ENCODE measurements at places on chromosomes 7 and 10.
A peak's percentile ranks its signal among the peaks of the same experiment; 100 is the strongest.

DNA sequence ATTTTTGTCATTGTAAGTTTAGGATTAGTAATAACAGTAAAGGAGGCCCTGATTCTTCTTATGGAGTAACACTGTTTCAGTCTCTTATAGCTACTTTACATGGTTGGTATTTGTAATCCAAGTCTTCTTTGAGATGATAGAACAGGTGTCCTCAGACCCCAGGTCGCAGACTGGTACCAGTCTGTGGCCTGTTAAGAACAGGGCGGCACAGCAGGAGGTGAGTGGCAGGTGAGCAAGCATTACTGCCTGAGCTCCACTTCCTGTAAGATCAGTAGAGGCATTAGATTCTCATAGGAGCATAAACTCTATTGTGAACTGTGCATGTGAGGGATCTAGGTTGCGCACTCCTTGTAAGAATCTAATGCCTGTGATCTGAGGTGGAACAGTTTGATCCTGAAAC lies 77.3 kb downstream of the STK31 start:
- no peaks in the 10 kb centered on the region for H3K4me1 ChIP-seq
- no peak for DNase-seq
- no peak overlapping the region for H3K4me3 ChIP-seq
- no peaks in the 10 kb centered on the region for H3K27me3 ChIP-seq

DNA sequence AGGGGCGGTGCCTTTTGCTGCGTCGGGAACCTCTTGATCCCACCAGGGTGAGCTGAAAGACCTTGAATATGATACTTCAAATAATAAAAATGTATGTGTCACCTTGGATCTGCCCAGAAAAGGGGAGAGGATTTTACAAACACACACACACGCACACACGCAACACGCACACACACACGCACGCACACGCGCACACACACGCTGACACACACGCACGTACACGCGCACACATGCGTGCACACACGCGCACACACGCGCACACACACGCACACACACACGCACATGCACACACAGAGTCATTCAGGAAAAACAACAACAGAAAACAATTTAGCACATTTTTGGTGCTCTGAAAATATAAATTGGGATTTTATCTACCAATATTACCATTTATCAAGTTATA lies 379.5 kb downstream of the PAXIP1 start:
- H3K4me1 ChIP-seq: no peaks in the 10 kb centered on the region
- no peaks in the 10 kb centered on the region for H3K36me3 ChIP-seq
- no peak overlapping the region for H3K4me3 ChIP-seq
- no peaks in the 10 kb centered on the region for H3K27me3 ChIP-seq
- H3K27ac ChIP-seq: no peak overlapping the region
- no peak for DNase-seq

DNA sequence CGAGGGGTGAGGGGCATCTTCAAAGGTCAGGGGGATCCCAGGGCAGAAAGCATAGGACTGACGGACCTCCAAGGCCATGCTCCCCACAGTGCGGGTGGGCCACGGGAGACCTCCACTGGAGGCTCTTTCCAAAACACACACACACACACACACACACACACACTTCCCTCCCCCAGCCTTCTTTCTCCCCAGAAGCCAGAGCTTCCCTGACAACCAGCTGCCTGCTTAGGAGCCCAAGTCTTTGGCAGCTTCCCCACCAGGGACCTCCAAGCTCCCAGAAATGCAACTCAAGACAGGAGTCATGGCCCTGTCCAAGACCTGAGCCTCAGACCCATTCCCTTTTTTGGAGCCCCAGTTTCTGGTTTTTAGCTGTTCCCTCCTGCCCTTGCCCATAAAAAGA lies 710 bp upstream of the C10orf105 start:
- no peak overlapping the region for H3K4me3 ChIP-seq
- DNase-seq: no peak

DNA sequence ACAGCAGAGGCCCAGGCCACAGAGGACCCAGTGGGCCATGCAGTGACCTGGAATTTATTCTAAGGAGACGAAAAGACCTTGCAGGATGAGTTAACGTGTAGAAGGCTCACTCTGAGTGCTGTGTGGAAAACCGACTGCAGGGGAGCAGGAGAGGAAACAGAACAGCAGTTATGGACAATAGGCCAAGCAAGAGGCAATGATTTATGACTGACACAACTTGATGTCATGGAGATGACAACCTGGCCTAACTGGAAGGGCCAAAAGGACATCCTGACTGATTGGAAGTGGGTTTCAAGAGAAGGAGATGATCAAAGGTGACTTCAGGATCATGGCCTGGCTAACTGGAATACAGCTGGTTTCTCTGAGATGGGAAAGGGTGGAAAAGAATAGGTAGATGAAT lies 70.2 kb upstream of the RAPGEF5 start:
- no peak overlapping the region for H3K4me3 ChIP-seq
- H3K4me1 ChIP-seq: no peaks in the 10 kb centered on the region
- no peaks in the 10 kb centered on the region for H3K36me3 ChIP-seq
- H3K27ac ChIP-seq: no peak overlapping the region
- H3K27me3 ChIP-seq: peaks cover 2% of the 10 kb centered on the region

DNA sequence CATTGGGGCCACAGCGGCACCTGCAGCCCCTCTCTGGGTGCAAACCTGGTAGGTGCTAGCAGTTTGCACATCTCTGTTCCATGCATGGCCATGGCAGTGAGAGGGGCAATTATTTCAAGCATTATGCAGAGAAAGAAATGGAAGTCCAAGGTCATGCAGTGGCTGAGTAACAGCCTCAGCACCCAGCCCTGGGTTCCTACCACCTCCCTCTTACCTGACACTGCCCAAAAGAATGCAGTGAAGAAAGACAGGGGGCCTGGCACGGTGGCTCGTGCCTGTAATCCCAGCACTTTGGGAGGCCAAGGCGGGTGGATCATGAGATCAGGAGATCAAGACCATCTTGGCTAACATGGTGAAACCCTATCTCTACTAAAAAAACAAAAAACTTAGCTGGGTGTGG lies 4.9 kb upstream of the CHST12 start:
- H3K4me3 ChIP-seq: no peak overlapping the region
- peak overlapping the region; percentile 53 for H3K27ac ChIP-seq
- no peak for DNase-seq
- peaks cover 5% of the 10 kb centered on the region for H3K27me3 ChIP-seq

GRCh38 chr10:124417895-124418725 lies 613 bp downstream of the OAT start:
- peak overlapping the region; percentile 39 for H3K27ac ChIP-seq
- peaks cover 11% of the 10 kb centered on the region for H3K4me1 ChIP-seq
- H3K27me3 ChIP-seq: peaks cover 10% of the 10 kb centered on the region
- peak overlapping the region; percentile 76 for H3K4me3 ChIP-seq
- DNase-seq: peak; percentile 61

- DNase-seq: no peak
- peak overlapping the region; percentile 81 for H3K27ac ChIP-seq
- no peak overlapping the region for H3K4me3 ChIP-seq
- H3K4me1 ChIP-seq: peaks cover 41% of the 10 kb centered on the region
- no peaks in the 10 kb centered on the region for H3K36me3 ChIP-seq
Measured at GRCh38 chr10:110803239-110803749, 68.4 kb upstream of the PDCD4 start.

GRCh38 chr7:98629001-98629431 lies 11.9 kb downstream of the NPTX2 start:
- H3K27me3 ChIP-seq: peaks cover 3% of the 10 kb centered on the region
- H3K27ac ChIP-seq: no peak overlapping the region
- DNase-seq: no peak
- no peaks in the 10 kb centered on the region for H3K4me1 ChIP-seq
- H3K36me3 ChIP-seq: no peaks in the 10 kb centered on the region

DNA sequence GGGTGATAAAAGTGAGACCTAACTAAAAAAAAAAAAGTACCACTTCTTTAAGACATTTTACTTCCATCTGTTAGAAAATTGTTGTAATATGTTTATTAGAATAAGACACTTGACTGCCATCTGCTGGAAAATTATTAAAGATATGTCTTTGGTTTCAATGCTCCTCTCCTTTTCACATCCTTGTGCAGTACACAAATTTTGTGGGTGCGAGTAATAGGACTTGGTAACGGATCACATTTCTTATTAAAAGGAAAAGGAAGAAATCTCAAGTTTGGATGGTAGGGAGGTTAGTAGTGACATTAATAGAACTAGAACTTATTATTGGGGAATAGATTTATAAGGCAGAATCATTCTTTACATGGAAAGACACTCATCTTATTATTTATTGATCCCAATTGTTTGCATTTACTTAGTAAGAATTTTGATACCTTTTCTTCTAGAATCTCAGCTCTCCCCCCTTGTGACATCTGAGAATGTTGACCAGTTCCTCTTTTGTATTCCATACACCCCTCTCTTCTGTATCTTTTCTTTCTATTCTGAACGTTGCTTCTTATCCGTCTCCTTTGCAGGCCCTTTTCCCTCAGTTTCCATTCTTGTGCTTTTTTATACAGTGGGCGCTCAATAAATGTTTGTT lies 43.0 kb upstream of the RPA3 start:
- DNase-seq: no peak
- H3K4me1 ChIP-seq: peaks cover 28% of the 10 kb centered on the region
- no peaks in the 10 kb centered on the region for H3K27me3 ChIP-seq
- peak overlapping the region; percentile 90 for H3K27ac ChIP-seq

DNA sequence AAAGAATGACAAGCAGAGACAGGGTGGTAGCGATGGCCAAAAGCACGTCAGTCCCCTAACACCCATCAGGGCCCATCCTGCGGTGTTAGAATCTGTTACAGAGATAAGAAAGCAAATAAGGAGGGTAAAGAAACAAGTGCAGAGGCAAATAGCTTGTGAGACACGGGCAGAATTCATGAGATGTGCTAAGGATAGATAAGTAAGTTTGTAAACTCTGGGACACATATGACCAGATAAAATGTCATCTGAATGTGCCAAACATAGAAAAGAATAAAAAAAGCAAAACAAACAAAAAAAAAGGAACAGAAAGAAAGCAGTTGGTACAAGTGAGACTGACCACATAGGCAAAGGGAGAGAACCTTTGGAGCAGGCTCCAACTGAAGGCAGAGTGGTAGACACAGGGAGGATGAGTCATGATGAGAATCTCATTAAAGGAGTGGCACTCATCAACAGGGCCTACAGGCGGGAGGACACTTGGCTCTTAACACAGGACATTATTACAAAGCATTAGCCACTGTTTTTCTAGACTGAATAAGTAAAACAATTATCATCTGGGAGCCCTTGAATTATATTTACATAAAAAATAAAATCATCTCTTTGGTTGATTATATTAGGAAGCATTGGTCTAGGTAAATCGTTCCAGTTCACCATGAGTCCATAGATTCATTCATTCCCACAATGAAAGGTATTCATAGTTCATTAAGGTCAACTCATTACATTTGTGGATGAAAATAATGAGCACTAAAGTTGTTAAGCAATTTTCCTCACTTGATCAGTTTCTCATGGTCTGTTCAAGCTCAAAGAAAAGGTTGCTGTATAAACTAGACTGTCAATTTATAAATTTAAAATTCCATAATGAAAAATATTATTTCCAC lies 21.5 kb upstream of the EPHB6 start:
- no peak overlapping the region for H3K27ac ChIP-seq
- DNase-seq: no peak
- H3K27me3 ChIP-seq: peaks cover 7% of the 10 kb centered on the region
- peaks cover 13% of the 10 kb centered on the region for H3K4me1 ChIP-seq
- H3K4me3 ChIP-seq: no peak overlapping the region
- H3K36me3 ChIP-seq: no peaks in the 10 kb centered on the region

DNA sequence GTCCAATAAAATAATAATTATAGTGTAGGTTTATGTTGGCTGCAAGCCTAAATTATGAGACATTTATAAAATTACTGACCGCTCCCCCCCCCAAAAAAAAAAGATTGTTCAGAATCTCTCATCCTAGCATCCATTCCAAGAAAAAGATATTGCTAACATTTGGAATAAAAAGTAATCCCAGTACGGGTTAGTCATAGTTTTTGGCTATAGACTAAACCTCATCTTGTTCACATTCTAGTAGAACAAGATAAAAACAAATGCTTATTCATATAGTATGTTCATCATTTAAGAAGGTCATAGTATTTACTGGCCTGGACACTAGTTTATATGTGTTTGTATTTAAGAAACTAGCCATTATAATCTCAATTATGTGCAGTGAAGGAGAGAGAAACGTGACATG lies 44.0 kb downstream of the ADK start:
- H3K4me3 ChIP-seq: no peak overlapping the region
- no peak overlapping the region for H3K27ac ChIP-seq
- H3K27me3 ChIP-seq: no peaks in the 10 kb centered on the region
- no peak for DNase-seq
- peaks cover 30% of the 10 kb centered on the region for H3K4me1 ChIP-seq
- peaks cover 8% of the 10 kb centered on the region for H3K36me3 ChIP-seq

DNA sequence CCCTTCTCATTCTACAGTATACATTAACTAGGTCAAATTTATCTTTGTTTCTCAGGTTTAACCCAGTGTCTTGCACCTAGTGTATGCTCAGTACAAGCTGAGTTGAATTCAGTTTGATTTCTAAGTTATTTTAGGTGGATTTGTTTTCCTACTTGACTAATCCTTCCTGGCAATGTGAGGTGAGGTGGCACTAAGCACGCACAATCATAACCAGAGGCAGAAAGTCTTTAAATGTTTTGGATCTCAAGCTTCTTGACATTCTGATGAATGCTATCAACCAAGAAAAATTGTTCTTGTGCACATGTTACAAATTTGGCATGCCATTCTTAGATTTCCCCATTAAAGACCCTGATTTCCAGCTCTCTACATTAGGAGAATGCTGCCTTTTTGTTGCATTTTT lies 3.2 kb downstream of the BZW2 start:
- no peaks in the 10 kb centered on the region for H3K27me3 ChIP-seq
- H3K36me3 ChIP-seq: peaks cover 31% of the 10 kb centered on the region
- H3K4me1 ChIP-seq: peaks cover 62% of the 10 kb centered on the region
- no peak for DNase-seq

DNA sequence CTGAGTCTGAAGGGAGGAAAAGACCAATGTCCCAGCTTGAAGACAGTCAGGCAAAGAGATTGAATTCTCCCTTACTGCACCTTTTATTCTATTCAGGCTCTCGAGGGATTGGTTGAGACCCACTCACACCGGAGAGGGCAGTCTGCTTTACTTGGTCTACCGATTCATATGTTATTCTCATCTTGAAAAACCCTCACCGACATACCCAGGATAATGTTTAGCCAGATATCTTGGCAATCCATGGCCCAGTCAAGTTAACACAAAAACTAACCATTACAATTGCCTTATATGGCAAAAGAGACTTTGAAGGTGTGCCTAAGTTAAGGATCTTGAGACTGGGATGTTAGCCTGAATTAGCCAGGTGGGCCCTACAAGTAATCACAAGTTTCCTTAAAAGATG lies 53.8 kb upstream of the BET1 start:
- no peaks in the 10 kb centered on the region for H3K36me3 ChIP-seq
- peaks cover 7% of the 10 kb centered on the region for H3K4me1 ChIP-seq
- DNase-seq: no peak
- H3K4me3 ChIP-seq: no peak overlapping the region
- H3K27ac ChIP-seq: no peak overlapping the region
